ENCODE measurements at places on chromosomes 1 and 21.

DNA sequence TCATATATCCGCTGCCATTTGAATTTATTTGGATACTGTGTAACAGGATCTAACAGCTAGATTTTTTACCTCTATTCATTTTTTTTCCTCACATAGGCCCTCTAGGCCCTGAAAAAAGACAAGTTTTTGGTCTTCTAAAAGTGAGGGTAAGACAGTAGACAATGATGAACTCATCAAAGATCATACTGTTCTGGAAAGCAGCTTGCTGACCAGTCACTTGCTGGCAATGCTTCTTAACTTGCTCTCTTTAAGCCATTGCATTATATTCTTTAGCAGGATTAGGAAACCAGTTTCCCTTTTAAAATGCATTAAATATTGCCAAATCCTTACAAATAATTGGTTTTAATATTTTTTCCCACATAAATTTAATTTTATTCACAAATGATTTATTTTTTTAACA lies 65.5 kb downstream of the SYT14 start:
- no peak for DNase-seq

DNA sequence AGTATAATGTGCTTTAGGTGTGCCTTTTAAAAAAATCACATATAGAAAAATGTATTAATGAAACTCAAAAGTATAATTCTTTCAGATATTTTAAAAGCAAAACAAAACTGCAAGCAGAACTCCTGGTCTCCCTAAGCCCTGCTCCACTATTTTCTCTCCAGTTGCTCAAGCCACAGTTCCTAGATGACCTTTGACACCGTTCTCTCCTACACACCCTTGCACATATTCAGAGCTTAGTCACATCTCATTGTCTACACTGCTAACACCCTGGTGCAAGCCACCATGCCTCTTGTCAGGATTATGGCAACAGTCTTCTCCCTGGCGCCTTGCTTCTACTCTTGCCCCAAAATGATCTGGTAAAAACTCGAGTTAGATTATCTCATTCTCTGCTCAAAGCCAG lies 50.2 kb upstream of the ROR1 start:
- no peak for DNase-seq

GRCh38 chr1:1373815-1374588 lies 1.0 kb downstream of the AURKAIP1 start:
- DNase-seq: no peak

GRCh38 chr1:218249338-218250140 lies 35.6 kb upstream of the RRP15 start:
- no peak for DNase-seq

DNA sequence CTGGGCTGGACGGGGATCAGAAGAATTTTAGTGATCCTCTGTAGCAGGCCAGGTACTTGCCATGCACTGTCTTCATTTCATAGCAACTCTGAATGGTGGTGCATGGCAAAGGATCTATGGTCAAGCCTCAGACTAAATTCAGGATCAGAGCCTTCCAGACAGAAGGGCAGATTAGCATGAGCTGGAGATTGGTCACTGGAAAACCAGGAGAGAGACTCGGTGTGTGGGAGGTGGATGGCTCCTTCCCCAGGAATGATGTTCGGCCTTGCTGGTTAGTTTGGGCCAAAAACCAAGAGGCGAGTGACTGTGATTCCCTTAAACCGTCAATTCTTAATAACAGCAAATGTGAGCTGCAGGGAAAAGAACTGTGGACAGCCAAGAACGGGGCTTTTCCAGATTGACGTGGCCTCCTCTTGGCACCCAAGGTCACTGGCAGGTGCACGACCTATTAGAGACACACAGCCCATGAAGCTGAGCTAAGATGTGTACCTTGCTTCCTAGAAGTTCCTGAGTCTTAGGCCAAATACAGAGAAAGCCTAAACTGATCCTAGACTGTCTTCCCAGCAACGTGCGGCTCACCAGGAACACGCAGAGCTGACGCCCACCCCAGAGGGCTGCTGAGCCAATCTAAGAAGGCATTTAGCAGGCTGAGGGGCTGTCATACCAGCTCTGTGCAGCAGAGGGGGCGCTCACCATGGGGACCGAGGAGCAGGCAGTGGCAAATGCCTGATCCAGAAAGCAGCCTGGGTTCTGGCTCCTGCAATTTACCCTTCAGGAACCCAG lies 18.5 kb downstream of the ALDH4A1 start:
- DNase-seq: peak; percentile 76

DNA sequence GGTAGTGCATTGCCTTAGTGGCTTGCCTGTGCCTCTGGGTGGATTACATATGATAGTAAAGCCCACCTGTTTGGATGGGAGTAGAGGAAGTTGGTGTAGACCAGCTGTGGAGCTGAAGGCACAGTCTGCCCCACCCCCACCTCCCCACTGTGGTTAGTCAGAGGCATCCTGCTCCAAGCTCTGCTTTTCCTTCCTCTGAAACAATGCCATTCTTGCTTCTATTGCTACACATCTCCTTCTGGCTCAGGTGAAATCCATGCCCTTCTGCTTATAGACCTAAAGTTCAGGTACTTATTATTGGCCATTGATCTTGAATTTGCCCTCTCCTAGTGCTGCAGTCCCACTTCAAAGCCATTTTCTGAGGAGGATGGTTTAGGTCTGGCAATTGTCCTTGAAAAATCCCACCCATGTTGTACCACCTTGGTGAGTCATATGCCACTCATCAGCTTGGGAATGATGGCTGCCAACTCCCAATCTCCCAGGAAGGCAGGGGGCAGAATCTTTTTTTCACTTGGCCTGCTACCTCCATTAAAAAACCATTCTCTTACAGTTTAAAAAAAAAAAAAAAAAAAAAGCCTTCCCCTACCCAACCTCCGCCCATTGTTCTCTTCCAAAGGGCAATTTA lies 6.7 kb upstream of the TXLNA start:
- DNase-seq: no peak

DNA sequence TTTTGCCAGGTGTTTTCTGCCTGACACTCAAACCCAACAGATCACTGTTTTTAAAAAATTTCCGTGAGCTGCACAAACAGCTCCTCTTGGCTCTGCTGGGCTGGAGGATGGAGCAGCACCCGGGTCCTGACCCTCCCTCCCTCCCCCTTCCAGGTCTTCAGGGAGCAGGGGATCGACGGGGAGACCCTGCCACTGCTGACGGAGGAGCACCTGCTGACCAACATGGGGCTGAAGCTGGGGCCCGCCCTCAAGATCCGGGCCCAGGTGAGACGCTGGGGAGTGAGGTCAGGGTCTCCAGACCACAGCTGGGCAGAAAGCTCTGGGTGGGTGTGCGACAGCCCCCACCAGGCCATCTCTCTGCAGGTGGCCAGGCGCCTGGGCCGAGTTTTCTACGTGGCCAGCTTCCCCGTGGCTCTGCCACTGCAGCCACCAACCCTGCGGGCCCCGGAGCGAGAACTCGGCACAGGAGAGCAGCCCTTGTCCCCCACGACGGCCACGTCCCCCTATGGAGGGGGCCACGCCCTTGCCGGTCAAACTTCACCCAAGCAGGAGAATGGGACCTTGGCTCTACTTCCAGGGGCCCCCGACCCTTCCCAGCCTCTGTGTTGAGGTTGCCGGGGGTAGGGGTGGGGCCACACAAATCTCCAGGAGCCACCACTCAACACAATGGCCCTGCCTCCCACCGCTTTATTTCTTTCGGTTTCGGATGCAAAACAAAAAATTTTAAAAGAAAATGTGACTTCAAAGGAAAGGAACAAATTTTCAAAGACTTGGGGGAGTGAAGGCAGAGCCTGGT lies 15.3 kb downstream of the NOC2L start:
- DNase-seq: no peak

- DNase-seq: no peak
Measured at GRCh38 chr1:6130036-6130435, 50.1 kb downstream of the CHD5 start.

- DNase-seq: no peak
Measured at GRCh38 chr1:212482637-212483441, 50.1 kb downstream of the NENF start.

GRCh38 chr1:27614625-27615344 lies 10.8 kb upstream of the AHDC1 start:
- DNase-seq: no peak

DNA sequence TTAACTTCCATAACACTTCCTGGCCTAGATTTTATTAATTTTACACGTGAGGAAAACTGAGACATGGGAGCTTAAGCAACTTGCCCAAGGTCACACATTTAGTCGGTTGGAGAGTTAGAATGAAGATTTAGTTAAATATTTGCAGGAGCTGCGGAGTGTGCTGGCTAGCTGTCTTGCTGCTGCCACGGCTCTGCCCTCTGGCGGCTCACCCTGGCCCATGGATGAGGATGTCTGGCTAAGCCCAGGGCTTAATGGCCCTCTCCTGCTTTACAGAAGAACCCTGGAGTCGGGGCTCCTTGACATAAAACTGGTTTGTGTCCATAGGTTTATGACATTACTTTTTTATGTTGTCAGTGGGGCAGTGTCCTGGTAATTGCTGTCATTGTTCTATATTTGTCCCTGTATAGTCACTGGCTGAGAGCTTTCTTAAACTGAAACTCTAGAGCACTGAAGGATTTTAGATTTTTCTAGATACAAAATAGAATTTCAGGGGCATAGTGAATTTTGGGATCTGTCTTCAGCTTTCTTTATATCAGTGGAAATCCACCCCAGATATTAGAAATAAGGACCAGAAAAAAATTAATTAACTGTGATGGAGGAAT lies 88.9 kb upstream of the WLS start:
- DNase-seq: no peak

DNA sequence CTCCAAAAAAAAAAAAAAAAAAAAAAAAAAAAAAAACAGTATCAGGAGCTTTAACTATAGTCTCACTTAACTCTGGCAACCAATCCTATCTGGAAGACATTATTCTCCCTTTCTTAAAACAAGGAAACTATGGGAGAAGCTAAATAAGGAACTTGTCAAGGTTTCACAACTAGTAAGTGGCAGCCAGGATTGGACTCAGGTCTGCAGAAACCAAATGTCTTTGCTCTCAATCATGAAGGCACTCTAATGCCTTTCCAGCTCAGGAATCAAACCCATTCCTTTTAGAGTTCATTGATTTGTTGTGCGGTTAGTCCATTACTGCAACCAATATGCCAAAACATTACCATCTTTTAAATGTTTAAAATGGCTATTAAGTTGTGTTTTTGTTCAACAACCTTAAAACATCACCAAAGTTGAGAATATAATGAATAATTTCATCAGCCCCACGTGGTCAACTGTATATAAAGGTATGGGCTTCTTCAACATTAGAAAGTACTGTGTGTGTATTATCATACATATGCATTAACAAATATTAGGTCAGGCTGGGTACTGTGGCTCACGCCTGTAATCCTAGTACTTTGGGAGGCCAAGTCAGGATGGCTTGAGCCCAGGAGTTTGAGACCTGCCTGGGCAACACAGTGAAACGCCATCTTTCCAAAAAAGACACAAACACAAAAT lies 1.5 kb downstream of the EPRS1 start:
- DNase-seq: no peak

DNA sequence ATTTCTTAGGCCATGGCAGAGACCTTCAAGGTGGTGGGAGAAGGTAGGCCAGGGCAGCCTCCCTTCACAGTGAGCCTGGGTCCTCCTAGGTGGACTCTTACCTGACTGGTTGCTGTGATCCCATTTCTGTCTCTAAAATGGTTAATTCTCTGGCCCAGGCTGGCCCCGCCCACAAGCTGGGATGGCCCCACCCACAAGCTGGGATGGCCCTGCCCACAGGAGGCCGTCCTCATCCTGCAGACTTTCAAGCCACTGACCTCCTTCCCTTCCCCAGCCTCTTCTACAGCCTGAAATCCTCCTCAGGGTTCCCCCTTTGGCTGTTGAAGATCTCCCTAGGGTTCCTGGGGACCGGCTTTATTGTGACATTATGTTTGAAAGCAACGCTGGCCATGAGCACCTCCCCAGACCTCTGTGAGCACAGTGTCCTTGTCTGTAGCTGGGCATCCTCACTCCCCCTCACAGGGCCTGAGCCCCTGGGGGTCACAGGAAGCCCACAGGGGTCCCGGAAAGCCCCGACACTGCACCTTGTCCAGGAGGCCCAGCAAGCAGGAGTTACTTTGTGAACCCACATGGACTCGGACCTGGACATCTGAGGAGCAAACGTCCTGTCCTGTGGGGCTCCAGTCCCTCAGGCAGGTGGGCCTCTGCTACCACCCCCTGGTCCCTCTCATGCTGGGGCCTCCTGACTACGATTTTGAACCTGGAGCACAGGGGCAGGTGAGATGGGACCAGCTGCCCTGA lies 621.7 kb downstream of the MATN1 start:
- DNase-seq: no peak

GRCh38 chr1:53303726-53304515 lies 23.9 kb downstream of the LRP8 start:
- no peak for DNase-seq

DNA sequence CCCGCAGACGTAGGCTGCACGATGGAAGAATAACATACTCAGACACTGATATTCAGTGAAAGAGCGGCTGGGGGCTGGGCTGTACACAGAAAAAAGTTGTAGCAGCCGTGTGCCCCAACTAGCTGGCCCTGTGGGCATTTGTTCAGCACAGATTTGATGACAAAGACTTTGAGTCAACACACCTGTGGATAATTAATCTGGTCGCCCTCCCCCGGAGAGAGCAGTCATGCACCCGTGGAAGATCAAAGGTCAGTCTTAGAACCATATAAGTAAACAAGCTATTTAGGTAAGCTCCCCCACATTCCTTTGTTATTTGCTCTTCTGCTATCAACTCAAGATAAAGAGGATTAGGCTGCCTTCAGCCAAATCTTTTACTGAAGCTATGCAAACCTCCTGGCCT lies 148.4 kb upstream of the HMCN1 start:
- no peak for DNase-seq

GRCh38 chr1:60857851-60858250 lies 224.5 kb upstream of the NFIA start:
- no peak for DNase-seq

- DNase-seq: no peak
Measured at GRCh38 chr1:161351482-161351881, 16.2 kb downstream of the CFAP126 start.

DNA sequence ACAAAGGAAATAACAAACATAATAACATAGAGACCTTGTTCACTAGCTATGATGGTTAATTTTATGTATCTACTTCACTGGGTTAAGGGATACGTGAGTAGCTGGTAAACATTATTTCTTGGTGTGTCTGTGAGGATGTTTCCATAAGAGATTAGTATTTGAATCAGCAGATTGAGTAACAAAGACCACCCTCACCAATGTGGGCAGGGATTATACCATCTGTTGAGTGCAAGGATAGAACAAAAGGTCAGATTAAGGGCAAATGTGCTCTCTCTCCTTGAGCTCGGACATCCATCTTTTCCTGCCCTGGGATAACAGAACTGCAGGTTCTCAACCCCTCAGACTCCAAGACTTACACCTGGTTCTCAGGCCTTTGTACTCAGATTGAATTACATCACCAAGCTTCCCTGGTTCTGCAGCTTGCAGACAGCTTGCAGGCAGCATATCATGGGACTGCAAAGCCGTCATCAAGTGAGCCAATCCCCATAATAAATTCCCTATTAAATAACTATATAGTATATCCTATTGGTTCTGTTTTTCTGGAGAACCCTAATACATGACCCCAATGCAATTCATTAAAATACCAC lies 9.2 kb downstream of the SPATA6 start:
- DNase-seq: no peak
